ENCODE measurements at places on chromosomes 13 and 19.

- peak overlapping the region; percentile 65 for H3K4me3 ChIP-seq
- H3K27ac ChIP-seq = no peak overlapping the region
- H3K27me3 ChIP-seq = peaks cover 9% of the 10 kb centered on the region
- no peaks in the 10 kb centered on the region for H3K36me3 ChIP-seq
- H3K4me1 ChIP-seq = peaks cover 24% of the 10 kb centered on the region
These were observed 3.7 kb upstream of the SIN3B start for GRCh38 chr19:16825312-16826052.

- H3K4me1 ChIP-seq = peaks cover 28% of the 10 kb centered on the region
- H3K4me3 ChIP-seq = no peak overlapping the region
- H3K27me3 ChIP-seq = no peaks in the 10 kb centered on the region
- H3K27ac ChIP-seq = no peak overlapping the region
- DNase-seq = no peak
- H3K36me3 ChIP-seq = peaks cover 3% of the 10 kb centered on the region
These were observed 102.7 kb downstream of the ELF1 start for GRCh38 chr13:40916207-40916998.

DNA sequence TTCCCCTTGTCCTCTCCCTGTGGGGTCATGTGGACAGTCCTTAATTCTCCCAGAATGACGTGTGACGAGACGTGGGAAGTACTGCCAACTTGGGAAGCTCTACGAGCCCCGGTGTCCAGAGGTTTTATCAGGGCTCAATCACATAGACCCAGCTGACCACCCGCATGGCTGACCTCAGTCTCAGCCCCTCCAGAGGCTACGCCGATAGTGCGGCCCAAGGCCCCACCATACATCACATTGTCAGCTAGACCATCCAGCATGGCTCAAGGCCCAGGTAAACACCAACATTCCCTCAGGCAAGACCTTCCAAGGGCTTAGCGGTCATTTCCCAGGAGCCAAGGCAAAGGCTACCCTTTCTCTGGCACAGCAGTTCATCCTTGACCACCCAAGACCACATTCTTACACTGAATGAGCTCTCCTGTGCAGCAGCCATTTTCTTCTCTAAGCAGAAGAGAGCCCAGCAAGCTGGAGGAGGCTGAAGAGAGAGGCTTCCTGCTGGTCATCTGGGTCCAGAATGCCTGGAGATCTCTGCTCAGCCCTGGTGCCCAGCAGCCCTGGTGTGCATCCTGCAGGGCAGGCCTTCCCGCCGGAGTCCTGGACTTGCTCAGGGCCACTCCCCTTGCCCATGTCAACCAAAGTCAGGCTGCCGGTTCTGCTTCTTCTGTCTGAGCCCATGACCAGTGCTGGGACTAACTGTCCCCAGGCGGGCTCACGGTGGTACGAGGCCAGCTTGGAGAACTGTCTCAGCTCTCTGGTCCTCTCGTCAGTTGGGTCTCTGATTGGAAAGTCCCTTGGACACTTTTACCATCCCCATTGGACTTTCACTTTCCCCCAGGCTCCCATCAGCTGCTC is 7.9 kb upstream of the F10 start:
- H3K4me1 ChIP-seq = peaks cover 1% of the 10 kb centered on the region
- no peaks in the 10 kb centered on the region for H3K27me3 ChIP-seq
- H3K27ac ChIP-seq = no peak overlapping the region

DNA sequence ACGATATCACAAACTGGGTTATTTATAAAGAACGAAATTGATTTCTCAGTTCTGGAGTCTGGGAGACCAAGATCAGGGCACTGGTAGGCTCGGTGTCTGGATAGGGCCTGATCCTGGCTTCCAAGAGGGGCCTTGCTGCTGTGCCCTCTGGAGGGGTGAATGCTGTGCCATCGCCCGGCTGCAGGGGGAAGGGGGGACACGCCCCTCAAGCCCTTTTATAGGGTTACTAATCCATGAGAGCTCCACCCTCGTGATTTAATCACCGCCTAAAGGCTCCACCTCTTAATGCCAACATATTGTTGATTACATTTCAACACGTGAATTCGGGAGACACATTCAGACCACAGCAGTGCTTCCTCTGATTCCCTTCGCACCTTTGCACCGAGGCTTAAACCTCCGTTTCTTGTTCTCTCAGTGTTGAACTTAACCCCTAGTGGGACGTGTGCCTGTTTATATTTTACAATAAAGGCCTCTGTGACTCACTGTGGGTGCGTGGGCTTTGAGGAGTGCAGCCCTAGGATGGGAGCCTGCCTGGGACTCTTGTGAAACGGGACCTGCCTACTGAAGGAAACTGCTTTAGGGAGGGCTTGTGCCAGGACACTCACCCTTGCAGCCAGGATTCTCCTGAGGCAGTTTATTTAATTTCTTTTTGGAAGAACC is 52.4 kb upstream of the SPATA13 start:
- H3K27me3 ChIP-seq = no peaks in the 10 kb centered on the region
- H3K27ac ChIP-seq = no peak overlapping the region
- H3K4me1 ChIP-seq = no peaks in the 10 kb centered on the region

- H3K4me3 ChIP-seq = no peak overlapping the region
- peaks cover 6% of the 10 kb centered on the region for H3K27me3 ChIP-seq
- H3K27ac ChIP-seq = no peak overlapping the region
- no peaks in the 10 kb centered on the region for H3K36me3 ChIP-seq
- no peak for DNase-seq
These were observed 116.1 kb upstream of the TSC22D1 start for GRCh38 chr13:44692173-44692713.

DNA sequence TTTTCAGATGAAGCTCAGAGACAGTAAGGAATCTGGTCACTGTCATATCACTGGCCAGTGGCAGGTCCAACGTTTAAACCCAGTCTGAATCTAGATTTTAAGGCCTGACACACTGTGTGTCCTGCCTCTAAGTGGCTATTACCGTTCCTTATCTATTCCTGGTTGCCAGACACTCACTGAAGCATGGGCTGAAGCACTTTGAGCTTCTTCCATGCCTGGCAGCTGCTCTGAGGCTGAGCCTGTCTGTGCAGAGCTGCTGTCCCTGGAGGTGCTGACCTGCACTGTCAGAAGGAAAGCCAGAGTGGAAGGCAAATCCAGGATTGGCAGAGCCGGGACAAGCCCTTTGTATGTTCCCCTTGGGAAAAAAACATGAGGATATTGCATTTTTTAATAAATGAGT is 109.2 kb upstream of the SLC7A1 start:
- DNase-seq = no peak
- no peak overlapping the region for H3K4me3 ChIP-seq
- H3K36me3 ChIP-seq = no peaks in the 10 kb centered on the region
- no peaks in the 10 kb centered on the region for H3K4me1 ChIP-seq
- H3K27me3 ChIP-seq = peaks cover 9% of the 10 kb centered on the region
- H3K27ac ChIP-seq = no peak overlapping the region

DNA sequence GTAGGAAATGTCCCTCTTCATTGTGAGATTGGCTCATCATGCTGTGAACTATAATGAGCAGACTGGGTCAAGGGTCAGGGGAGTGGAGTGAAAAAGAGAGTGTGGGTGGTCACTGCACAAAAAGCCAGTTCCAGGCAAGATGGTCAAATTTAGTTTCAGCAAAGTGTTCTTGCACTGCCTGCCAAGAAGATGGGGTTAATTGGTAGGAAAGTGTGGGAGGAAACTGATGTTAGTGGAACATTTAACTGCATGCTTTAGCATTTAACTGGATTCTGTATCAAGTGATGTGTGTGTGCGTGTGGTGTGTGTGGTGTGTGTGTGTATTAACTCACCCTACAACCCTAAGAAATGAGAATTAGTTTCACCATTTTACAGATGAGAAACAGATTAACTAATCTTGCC is 131.6 kb downstream of the COG6 start:
- H3K27ac ChIP-seq = no peak overlapping the region
- no peak overlapping the region for H3K4me3 ChIP-seq
- H3K36me3 ChIP-seq = peaks cover 4% of the 10 kb centered on the region
- H3K4me1 ChIP-seq = peaks cover 3% of the 10 kb centered on the region
- DNase-seq = no peak
- no peaks in the 10 kb centered on the region for H3K27me3 ChIP-seq

GRCh38 chr13:66657165-66657881 is 572.8 kb downstream of the PCDH9 start:
- no peaks in the 10 kb centered on the region for H3K4me1 ChIP-seq
- no peak overlapping the region for H3K27ac ChIP-seq
- H3K4me3 ChIP-seq = no peak overlapping the region
- no peak for DNase-seq
- H3K36me3 ChIP-seq = no peaks in the 10 kb centered on the region
- H3K27me3 ChIP-seq = no peaks in the 10 kb centered on the region

DNA sequence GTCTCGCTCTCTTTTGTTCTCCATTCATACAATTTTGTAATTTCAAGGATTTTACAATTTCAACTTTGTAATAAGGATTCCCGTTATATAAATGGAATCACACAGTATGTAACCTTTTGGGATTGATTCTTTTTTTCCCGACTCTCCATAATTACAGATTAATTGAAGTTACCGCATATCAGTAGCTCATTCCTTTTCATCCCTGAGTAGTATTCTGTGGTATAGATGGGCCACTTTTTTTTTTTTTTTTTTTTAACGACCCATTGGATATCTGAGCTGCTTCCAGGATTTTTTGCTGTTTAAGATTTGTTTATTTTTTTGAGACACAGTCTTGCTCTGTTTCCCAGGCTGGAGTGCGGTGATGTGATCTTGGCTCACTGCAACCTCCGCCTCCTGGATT is 27.8 kb downstream of the UHRF1 start:
- H3K36me3 ChIP-seq = peaks cover 78% of the 10 kb centered on the region
- H3K27me3 ChIP-seq = no peaks in the 10 kb centered on the region
- DNase-seq = no peak
- no peaks in the 10 kb centered on the region for H3K4me1 ChIP-seq
- H3K4me3 ChIP-seq = no peak overlapping the region
- H3K27ac ChIP-seq = no peak overlapping the region

DNA sequence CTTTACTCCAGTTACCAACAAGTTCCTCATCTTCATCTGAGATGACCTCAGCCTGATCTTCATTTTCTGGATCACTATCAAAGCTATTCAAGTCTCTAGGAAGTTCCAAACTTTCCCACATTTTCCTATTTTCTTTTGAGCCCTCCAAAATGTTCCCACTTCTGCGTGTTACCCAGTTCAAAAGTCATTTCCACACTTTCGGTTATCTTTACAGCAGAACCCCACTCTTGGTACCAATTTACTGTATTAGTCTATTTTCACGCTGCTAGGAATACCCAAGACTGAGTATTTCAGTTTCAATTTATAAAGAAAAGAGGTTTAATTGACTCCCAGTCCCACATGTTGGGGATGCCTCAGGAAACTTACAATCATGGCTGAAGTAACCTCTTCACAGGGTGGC is 274.3 kb downstream of the FGF9 start:
- H3K27me3 ChIP-seq = no peaks in the 10 kb centered on the region
- no peak overlapping the region for H3K27ac ChIP-seq
- no peaks in the 10 kb centered on the region for H3K4me1 ChIP-seq
- H3K36me3 ChIP-seq = peaks cover 5% of the 10 kb centered on the region
- no peak overlapping the region for H3K4me3 ChIP-seq

DNA sequence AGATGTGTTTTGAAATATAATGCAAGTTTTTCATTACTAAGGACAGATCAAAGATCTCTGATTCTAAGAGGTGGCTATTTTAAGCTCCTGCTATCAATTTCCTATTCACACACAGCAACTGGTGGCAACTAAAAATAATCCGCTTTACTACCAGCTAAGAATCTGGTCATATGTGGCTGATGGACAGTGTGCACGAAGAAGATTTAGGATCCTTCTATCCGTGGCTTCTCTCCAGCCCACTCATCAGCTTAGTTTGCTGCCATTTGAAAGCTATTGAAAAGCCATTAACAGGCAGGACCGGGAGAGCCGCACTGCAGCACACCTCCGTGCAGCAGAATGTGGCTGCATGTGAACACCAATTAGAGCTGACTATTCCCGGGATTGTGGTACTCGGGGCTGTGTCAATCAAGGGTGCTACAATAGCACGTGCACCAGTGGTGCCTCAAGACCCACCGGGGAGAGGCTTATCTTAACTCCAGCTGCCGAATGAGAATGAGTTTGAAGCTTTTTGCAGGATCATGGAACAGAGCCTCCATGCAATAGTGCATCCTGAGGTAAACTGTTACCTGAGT is at the start of gene MYO16:
TSS of gene MYO16 (plus strand) at position 431 of the 572 bp plus-strand sequence. CDS start 234 bp downstream, outside the sequence.
- H3K36me3 ChIP-seq = no peaks in the 10 kb centered on the region
- H3K27me3 ChIP-seq = peaks cover 7% of the 10 kb centered on the region

DNA sequence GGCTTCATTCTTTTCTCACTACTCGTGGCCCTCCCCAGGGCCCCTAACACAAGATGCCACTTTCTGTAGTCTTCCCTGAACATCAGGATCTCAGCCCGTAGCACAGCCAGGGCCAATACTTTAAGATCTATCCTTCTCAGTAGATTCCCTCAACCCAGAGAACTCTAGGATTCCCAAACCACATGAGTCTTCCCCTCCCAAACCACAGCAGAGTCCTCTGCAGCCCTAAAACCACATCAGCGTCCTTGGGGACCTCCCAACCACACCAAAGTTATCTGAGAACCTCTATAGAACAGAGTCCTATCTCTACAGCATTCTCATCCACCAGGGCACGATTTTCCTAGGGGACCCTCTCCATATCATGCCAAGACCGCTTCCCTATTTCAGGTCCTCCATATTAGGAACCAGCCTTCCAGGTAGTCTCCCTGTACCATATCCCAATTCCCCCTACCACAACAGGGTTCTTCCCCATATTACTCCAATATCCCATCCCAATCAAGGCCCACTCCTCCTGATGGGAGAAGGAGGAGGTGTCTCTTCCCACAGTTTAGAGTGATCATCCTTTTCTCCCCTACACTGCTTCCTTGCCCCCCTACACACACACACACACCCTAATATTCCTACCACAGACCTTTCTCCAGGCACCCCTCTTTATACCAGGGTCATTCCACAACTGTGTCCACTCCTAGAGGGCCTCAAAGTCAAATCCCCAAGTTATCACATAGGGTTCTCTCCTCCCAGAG is 1.4 kb downstream of the DYRK1B start:
- H3K36me3 ChIP-seq = peaks cover 49% of the 10 kb centered on the region
- H3K27ac ChIP-seq = peak overlapping the region; percentile 8
- peak overlapping the region; percentile 46 for H3K4me3 ChIP-seq

DNA sequence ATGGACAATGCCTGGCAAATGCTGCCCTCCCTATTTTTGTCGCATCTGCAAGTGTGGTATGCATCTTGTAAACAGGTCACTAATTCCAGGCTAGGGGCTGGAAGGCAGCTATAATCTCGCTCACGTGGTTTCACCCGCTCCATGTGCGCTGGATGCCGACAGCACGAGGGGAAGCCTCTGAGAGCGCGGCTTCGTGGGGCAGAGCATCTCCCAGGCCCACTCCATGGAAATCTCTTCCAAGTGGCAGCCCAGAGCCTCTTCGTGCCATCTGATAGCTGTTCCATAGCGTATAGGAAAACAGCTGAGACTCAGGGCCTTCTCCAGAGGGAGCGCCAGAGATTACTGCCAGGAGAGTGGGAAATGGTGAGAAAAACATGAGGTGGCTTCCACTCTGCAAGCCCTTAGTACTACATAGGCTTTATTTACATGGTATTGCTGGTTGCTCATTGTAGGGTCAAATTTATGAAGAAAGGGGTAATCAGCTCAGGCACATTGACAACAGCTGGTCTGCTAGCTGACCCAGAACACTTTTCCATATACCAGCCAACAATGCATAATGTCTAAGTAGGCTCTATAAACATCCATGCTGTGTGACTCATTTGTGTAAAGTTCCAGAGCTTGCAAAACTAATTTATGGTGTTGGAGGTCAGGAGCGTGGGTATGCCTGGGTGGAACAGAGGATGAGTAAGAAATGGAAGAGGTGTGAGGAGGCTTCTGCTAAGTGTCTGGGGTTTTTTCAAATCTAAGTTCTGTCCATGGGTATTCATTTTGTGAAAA is 165.2 kb downstream of the SHISA2 start:
- H3K27me3 ChIP-seq = no peaks in the 10 kb centered on the region
- peak; percentile 51 for DNase-seq

GRCh38 chr19:5947435-5947834 is 30.5 kb downstream of the RANBP3 start:
- H3K4me3 ChIP-seq = no peak overlapping the region
- peaks cover 84% of the 10 kb centered on the region for H3K4me1 ChIP-seq
- peaks cover 22% of the 10 kb centered on the region for H3K36me3 ChIP-seq

GRCh38 chr19:33290082-33290815 is 12.1 kb downstream of the CEBPA start:
- no peak overlapping the region for H3K4me3 ChIP-seq
- no peak for DNase-seq
- peaks cover 6% of the 10 kb centered on the region for H3K36me3 ChIP-seq

All from activated naive CD4-positive, alpha-beta T cell treated with anti-CD3 and anti-CD28 coated beads for 36 hours (primary cell).